Bronchial epithelial cell (primary cell): ENCODE measurements at places on chromosomes 16 and 17. TPM values are rescaled to one million over a fixed set of nuclear protein-coding genes. Genes with fewer than 3 reads are reported as not detected.

DNA sequence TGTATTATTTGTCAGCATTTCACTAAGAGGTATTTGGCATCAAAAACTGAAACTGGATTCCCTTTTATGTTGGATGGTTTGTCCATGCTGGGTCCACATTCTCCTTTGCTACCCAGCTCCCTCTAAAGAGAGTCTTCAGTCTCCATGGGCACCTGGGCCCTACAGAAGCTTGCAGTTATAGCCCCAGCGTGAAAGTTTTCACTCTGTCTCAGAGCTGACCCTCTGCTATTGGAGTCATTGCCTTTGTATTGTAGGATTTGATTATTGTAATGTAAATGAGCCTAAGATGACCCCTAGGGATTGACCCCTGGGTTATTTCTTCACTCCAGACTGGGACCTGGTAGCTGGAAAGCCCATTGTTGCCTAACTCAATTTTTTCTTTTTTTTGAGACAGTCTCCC is 1026.5 kb upstream of the EEF2KMT start:
- DNase-seq: no peak

DNA sequence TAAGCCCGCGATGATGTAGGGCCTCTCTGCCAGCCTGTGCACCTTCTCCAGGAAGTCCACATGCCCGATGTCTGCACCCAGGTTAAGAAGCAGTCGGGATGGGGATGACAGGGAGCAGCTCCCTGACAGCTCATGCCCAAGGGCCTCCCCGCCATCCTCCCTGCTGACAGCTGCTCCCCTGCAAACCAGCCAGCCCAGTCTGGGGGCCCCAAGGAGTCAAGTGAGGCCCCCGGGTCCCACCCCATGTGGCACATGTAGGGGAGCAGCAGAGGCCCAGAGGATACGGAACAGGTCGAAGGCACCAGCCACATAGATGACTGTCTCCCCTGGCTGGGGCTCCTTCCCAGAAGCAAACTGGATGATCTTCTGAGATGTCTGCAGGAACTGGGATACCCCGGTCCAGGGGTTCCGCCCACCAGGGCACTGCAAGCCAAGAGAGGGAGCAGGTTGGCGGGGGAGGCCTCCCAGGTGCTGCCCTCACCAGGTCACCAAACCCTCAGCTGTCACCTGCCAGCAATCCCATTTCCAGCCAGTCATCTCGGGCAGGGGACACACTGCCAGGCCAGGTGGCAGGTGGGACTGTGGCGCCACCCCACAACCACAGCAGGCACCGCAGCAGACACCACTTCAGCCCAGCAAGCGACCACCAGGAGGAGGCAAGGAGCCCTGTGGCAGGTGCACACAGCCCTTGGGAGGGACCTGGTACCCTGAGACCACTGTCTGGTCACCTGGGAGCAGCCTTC is 4.6 kb downstream of the PCYT2 start:
- no peak for DNase-seq

GRCh38 chr17:74117999-74118421 is 85.5 kb upstream of the RPL38 start:
- no peak for DNase-seq

- peak; percentile 21 for DNase-seq
Measured at GRCh38 chr17:19292377-19292711, 55.2 kb downstream of the EPN2 start.

- DNase-seq: no peak
Measured at GRCh38 chr16:84021488-84021887, 21.1 kb downstream of the SLC38A8 start.

DNA sequence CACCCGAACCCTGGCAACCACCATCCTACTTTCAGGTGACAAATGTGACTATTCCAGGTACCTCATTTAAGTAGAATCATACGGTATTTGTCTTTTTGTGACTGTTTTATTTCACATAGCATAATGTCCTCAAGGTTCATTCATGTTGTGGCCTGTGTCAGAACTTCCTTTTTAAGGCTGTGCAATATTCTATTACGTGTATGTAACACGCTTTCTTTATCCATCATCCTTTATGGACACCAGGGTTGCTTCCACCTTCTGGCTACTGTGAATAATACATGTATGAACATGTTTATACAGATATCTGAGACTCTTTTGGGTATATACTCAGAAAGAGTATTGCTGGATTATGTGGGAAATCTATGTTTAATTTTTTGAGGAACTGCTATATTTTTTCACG is 28.7 kb upstream of the RSL1D1 start:
- DNase-seq: peak; percentile 72

- DNase-seq: no peak
Measured at GRCh38 chr17:57665696-57666095, 79.4 kb downstream of the CCDC182 start.

DNA sequence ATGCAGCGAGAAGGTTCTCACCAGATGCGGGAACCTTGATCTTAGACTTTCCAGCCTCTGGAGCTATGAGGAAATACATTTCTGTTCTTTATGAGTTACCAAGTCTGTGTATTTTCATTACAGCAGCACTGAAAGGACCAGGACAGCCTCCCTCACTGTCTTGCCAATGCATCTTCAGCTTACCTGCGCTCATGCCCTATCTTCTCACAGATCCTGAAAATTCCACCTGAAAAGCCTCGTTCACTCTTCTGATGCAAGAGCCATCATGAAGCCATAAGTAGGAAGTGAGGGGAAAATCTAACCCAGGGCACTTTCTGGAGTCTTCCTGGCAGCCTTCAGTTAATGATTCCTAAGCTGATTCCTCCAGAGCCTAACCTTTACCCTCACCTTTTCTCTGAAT is 194.0 kb downstream of the SALL1 start:
- no peak for DNase-seq

- DNase-seq: peak; percentile 91
Measured at GRCh38 chr16:8620535-8620934, 963 bp upstream of the METTL22 start.

DNA sequence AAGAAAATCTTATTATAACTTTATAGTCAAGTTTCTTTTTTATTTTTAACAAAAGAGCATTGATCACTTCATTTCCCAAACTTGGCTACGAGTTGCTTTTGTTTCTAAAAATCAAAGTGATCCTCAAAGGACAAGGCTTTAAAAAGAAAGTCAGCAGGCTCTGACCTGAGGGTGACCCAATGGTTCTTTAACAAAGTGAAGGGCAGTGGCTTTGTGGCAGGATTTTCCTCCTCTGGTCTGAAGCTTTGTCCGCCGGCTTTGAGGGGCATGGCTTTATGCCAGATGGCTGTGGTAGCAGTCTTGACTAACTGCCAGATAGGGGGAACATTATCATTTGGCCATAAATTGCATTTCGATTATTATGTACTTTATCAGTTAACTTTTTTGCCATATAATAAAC is 28.5 kb downstream of the IQCK start:
- no peak for DNase-seq

DNA sequence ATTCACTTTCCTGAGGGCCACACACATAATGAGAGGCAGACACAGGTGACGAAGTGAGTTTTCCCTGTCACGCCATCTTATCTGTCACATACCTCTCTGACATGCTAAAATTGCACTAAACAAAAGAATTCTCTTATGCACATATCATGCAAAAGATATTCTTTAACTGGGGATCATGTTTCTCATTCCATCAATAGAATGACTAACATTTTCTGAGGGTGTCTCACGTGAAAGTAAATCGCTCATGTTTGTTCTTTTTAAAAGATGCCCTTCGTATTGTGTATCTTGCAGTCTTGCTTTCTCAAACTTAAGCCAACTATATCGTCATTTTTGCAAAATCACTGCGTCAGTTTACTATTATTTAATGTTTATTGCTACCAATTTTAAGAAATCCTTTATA is 306.4 kb downstream of the WWOX start:
- no peak for DNase-seq

DNA sequence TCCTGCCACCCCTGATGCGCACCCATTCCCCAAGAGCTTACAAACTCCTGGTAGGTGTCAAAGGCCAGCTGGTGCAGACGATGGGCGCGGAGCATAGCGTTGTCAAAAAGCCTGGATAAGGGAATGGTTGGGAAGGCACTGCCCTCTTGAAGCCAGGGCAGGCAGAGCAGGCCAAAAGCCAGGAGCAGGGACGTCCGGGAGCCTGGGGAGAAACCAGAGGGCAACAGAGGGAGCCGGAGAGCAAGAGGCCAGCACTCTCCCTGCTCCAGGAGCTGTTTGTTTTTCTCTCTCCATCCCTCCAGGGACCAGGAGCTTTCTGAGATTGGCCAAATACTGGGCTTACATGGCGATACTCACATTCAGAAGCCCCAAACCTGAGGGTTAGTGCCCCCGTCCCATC is 334 bp downstream of the GH1 start:
- no peak for DNase-seq

DNA sequence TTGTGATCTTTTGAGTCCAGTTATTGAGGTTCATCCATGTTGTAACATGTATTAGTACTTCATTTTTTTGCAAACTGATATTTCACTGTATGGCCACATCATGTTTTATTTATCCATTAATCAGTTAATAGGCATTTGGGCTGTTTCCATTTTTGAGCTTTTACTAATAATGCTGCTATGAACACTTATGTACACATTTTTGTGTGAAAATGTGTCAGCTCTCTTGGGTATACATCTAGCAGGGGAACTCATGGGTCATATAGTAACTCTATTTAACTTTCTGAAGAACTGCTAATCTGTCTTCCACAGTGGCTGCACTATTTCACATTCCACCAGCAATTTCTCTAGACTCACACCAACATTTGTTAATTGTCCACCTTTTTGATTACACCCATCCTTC is 82.0 kb downstream of the GLG1 start:
- no peak for DNase-seq

DNA sequence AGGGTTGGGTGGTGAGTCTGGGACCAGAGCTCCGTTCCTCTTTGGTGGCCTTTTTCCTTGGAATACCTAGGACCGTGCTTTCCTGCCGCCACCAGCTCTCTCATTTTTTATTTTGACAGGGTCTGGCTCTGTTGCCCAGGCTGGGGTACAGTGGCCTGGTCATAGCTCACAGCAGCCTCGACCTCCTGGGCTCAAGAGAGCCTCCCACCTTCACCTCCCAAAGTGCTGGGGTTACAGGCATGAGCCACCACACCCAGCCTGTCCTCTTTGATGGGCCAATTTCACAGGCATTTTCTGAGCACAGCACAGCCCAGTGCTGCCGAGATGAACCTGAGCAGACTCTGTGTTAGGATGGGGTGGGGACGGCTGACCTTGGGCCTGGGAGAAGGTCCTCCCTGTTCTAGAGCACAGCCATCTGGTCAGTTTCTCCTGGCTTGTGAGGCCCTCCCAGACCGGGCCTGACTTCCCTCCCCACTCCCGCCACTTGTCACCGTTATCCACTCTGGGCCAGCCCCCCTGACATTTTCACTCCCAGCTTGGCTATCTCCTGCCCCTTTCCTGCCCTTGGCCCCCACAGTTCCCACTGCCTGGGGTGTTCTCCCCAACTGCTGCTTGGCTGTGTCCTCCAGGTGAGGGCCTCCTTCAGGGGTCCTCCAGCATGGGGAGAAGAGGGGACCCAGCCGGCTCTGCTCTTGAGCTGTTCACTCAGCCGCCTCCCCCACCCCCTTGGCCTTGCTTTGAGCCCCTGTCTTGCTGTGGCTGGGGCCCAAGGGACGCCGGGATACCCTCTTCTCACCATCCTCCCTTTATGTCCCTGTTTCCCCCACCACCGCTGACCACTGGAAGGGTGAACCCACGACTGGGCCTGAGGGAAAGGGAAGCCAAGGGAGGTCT is 5.0 kb downstream of the ADCY7 start:
- no peak for DNase-seq

SOST gene
- not detected in 2 replicates for total RNA-seq

MT4 gene
- total RNA-seq: not detected in 2 replicates

UNC45B gene
- not detected in 2 replicates for total RNA-seq

PPP4C gene
- 249 and 310 TPM in 2 replicates for total RNA-seq

WFIKKN2 gene
- total RNA-seq: not detected in 2 replicates
